Vein endothelial cell (primary cell): ENCODE measurements at places on chromosomes 2 and 18. TPM values are rescaled to one million over a fixed set of nuclear protein-coding genes. Genes with fewer than 3 reads are reported as not detected.

The CFC1 gene
- total RNA-seq, result not detected in 2 replicates

The ANKRD23 gene
- 0.65 and 1.9 TPM in 2 replicates for total RNA-seq

The DCC gene
- total RNA-seq, result not detected in 2 replicates

The UPP2 gene
- total RNA-seq, result not detected in 2 replicates
